ENCODE measurements at places on chromosomes 3 and 15.

DNA sequence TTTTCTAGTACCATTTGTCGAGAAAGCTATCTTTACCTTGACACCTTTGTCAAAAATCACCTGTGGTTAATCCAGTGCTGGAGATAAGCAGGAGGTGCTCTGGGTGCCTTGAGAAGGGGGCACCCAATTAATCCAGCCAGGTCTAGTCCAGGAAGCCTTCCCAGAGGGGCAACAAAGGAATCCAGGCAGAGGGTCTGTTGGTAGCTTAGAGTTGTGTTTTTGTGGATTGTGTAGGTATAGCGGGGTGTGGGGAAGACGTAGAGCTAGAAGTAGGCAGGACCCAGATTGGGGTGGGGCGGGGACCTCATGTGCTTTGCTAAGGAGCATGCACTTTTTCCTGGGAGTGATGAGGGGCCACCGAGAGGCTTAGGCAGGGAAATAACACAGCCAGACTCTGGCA lies 6.0 kb upstream of the PIGZ start:
- no peak for DNase-seq

DNA sequence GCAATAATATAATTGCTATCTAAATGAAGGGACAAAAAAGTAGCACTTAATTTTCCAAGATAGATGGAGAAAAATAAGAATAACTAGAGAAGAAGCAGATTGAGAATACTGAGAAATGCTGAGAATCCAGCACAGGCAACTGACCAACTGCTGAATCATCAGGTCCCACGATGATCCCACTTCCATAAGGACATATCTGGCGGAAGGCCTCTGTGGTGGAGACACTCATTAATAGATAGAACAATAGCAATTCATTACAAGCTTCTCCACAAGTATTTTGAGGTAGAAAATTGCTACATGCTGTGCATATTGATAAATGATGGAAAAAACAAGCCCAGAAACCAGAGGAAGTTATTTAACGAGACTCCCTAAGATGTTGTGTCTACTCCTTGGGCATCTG lies 105.9 kb downstream of the DUT start:
- no peak for DNase-seq

DNA sequence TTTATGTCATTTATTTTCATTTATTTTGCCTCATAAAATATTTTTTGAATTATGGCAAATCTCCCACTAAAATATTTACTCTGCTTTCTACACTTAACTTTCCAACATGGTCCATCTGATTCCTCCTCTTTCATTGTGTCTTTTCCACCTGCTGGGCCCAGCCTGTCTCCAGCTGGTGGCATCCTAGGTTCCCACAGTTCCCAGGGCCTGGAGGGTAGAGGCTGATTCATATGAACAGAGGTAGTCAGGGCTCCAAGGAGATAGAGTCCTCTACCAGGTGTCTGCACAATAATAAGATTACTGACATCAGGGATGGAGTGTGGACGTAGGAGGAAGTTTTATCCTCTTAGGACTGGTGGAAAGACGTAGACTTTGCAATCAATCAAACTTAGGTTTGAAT lies 14.3 kb downstream of the ZBTB38 start:
- no peak for DNase-seq

- no peak for DNase-seq
These were observed 47.4 kb upstream of the TPM1 start for GRCh38 chr15:62994975-62995681.

GRCh38 chr3:48919215-48920138 lies 835 bp downstream of the ARIH2 start:
- DNase-seq: peak; percentile 30

- DNase-seq: no peak
These were observed 115.9 kb downstream of the RASA2 start for GRCh38 chr3:141602706-141603105.

DNA sequence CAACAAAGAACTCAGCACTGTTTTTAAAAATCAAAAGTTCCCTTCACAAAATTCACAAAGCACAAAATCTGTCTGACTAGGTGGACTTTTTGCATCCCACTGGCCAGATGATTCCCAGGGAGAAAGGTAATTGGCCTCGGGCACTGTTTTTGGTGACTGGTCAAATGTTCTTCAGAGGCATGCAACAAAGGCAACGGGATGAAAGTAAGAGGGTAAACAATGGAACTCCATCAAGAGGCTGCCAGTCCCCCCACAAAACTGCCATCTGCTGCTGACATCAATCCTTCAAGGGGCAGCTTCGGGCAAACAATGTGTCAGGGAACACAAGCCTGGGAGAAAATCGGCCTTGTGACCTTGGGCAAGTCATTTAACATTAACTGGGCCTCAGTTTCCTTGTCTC lies 3.3 kb downstream of the SRGAP3 start:
- no peak for DNase-seq

- no peak for DNase-seq
These were observed 122.3 kb upstream of the AADACL2 start for GRCh38 chr3:151611419-151611818.

DNA sequence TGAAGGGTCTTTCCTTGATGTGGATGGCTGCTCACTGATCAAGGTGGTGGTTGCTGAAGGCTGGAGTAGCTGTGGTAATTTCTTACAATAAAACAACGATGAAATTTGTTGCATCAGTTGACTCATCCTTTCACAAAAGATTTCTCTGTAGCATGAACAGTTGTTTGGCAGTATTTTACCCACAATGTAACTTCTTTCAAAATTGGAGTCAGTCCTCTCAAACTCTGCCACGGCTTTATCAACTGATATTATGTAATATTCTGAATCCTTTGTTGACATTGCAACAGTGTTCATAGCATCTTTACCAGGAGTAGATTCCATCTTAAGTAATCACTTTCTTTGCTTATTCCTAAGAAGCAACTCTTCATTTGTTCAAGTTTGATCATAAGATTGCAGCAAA lies 252.6 kb downstream of the UBE2E2 start:
- DNase-seq: peak; percentile 76

DNA sequence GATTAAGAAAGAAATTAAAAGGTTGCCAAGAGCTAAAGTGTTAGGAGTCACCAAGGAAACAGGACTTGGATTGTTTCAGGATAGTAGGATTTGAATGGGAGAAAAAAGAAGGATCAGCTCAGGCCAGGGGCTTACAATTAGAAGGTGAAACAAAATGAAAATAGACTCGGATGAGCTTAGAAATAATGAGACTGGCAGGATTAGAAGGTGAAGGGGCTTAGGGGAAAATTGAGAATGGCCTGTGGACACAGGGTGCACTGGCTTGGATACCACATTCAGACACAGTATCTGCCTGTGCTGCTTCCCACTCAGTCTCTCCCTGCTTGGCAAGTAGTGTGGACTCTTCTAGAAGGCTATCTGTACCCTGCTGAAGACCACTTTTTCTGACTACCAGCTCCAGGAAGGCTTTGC lies 206.1 kb upstream of the ATP10A start:
- DNase-seq: no peak

DNA sequence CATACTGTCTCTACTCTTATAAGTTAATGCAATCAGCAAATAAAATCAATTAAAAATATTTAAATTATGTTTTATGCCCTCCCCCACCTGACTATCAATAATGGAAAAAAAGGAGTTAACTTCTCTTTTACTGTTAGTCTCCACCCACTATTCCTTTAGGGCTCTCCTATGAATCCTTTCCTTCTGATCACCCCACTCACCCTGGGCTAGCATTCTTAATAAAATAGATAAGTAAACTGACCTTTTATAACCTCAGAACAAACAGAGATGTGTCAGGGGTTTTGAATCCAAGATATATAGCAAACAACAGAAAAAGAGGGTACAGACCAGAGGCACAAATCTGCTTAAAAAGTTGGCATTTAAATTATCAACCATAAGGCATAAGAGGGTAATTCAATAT lies 116.1 kb upstream of the PLXND1 start:
- no peak for DNase-seq

- DNase-seq: peak; percentile 57
These were observed 84.5 kb downstream of the ASB7 start for GRCh38 chr15:100686725-100687473.

- no peak for DNase-seq
These were observed 6.6 kb downstream of the CPNE9 start for GRCh38 chr3:9710174-9710739.

GRCh38 chr15:55789066-55789660 lies 46.2 kb upstream of the PRTG start:
- DNase-seq: no peak

DNA sequence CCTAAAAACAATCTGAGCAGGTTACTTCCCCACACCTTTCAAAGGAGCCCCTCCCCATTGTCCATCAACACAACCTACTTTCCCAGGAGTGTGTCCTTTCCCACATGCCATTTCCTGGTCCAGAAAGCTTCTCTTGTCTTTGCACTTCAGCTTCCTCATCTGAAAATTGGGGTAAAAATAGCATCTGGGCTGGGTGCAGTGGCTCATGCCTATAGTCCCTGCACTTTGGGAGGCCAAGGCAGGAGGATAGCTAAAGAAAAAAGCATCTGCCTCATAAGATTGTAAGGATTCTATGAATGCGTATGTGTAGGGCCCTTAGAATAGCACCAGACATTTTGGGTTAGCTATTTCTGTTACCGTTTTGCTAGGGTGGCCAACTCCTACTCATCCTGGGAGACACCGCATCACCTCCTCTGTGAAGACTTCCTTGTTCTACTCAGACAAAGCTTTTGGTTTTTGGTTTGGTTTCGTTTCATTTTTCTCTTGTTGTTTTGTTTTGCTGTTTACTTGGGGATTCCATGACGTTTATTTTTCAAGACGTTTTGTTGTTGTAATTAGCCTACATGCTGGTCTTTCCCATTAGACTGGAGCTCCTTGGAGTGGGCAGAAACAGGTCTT lies 224.4 kb upstream of the TLE3 start:
- no peak for DNase-seq

- no peak for DNase-seq
These were observed 23.1 kb downstream of the PLXNA1 start for GRCh38 chr3:127005864-127006500.

DNA sequence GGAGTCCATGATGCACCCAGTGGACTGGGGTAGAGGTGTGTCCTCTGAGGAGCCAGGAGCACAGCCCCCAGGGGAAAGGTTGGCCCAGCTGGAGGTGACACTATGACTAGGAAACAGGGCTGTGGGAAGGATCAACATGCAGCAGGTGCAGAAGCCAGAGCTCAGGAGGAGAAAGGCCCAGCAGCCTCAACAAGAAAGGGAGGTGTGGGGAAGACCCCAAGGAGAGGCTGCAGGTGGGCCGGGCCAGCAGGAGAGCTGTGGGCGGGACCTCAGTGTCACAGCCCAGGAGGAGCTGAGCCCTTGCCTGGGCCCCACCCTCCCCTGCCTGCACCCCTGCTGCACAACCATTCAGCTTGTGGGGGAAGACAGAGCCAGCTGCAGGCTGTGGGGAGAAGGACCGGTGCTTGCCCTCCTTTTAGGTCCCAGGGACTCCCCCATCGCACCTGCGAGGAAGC lies 18.4 kb upstream of the KLF13 start:
- DNase-seq: no peak

GRCh38 chr15:82870727-82871320 lies 61.4 kb downstream of the WHAMM start:
- DNase-seq: no peak

GRCh38 chr3:170296703-170297102 lies 60.8 kb upstream of the SKIL start:
- DNase-seq: no peak

DNA sequence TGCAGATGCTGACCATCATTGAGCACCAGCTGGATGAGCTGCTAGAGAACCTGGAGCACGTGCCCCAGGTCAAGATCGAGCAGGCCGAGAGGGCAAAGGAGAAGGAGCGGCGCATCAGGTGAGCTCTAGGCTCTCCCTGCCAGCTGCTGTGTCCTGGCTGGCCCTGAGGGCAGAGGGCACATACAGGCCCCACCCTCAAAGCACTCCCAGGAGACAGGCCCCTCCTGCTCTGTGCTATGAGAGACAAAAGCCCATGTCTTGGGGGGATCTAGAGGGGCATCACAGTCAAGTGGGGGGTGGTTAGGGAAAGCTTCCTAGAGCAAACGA lies 39.5 kb downstream of the CFAP100 start:
- DNase-seq: no peak

GRCh38 chr3:48991851-48992545 lies 2.0 kb downstream of the P4HTM start:
- no peak for DNase-seq

DNA sequence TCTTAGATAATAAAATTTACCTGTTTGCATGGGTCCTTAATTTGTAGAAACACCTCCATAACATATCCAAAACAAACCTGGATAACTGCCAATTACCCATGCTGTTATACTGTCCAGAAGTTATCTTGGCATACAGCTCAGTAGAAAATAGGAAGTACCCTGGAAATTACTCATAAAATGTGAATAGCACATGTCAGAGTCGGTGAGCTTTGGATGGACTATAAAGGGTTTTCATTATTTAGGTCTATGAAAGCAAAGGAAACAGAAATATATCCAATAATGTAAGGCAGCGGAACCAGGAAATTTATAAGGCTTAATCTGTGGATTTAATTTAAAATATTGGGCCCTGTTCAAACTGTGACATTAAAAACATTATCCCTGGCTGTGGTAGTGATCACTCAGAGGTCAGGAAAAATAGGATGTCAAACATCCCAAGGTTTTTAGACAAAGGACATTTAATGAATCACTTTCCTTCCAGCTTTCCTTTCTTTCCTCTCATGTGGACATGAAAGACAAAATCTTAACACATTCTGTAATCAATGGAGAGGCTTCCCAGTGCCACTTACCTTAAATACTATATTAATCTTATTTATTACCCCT lies 459.0 kb upstream of the DPH6 start:
- no peak for DNase-seq

DNA sequence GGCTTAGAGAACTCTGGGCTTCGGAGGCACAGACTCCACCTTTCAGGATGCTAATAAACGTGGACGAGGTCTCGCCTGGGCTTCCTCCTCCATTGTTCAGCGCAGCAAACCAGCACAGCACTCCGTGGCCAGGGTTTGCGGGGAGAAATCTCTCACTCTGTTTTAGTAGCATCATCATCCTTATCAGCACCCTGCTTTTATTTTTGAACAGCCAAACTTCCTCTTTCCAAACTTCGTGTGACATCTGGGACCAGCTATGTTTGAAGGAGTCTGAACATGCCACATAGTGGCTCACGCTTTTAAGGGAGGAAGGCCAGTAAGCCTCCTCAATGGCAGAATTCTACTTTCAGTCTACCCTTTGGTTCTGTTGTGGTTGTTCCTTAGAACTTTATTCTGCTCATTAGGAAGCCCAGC lies 149.0 kb downstream of the PGPEP1L start:
- no peak for DNase-seq

- DNase-seq: no peak
These were observed 749 bp downstream of the RAB8B start for GRCh38 chr15:63189941-63190768.

GRCh38 chr3:192917028-192917403 lies 640 bp downstream of the MB21D2 start:
- no peak for DNase-seq

GRCh38 chr15:38208206-38208605 lies 44.4 kb upstream of the SPRED1 start:
- DNase-seq: no peak

GRCh38 chr3:69439643-69440270 lies 53.9 kb upstream of the FRMD4B start:
- peak; percentile 11 for DNase-seq
